ENCODE measurements at places on chromosomes 16 and 17. TPM values are rescaled to one million over a fixed set of nuclear protein-coding genes. Genes with fewer than 3 reads are reported as not detected.

DNA sequence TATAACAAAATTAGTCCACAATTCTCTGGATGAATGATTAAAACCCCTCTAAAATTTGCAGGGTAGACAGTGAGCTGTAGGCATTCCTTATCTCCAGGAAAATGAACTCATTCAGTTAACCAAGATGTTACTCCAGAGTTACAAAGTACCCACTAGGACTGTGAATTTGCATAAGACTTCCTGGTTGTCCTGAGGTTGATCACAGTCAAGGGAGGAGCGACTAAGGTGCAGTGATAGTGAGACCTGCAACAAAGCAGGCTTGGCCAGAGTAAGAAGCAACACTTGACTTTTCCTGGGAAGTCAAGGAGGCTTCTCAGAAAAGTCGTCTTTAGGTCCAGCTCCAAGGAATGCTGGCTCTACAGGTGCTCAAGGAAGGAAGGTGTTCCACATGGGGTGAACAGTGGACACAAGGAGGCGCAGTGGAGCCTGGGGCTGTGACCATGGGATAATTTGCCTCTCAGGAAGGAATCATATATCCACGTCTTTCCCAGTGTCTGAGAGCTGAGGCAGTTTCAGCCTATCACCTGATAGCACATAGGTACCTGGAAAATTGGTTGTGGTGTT is 821.1 kb upstream of the EEF2KMT start:
- H3K27ac ChIP-seq = no peak overlapping the region
- no peaks in the 10 kb centered on the region for H3K4me1 ChIP-seq
- H3K36me3 ChIP-seq = no peaks in the 10 kb centered on the region
- no peak for DNase-seq
- no peaks in the 10 kb centered on the region for H3K27me3 ChIP-seq

GRCh38 chr16:50462793-50463507 is 85.2 kb upstream of the NKD1 start:
- no peaks in the 10 kb centered on the region for H3K4me1 ChIP-seq
- no peak for DNase-seq

- H3K4me1 ChIP-seq = no peaks in the 10 kb centered on the region
- no peak overlapping the region for H3K4me3 ChIP-seq
- H3K27me3 ChIP-seq = no peaks in the 10 kb centered on the region
- peaks cover 61% of the 10 kb centered on the region for H3K36me3 ChIP-seq
- no peak for DNase-seq
Observed at GRCh38 chr16:27359051-27359450, 42.9 kb upstream of the IL21R start.

DNA sequence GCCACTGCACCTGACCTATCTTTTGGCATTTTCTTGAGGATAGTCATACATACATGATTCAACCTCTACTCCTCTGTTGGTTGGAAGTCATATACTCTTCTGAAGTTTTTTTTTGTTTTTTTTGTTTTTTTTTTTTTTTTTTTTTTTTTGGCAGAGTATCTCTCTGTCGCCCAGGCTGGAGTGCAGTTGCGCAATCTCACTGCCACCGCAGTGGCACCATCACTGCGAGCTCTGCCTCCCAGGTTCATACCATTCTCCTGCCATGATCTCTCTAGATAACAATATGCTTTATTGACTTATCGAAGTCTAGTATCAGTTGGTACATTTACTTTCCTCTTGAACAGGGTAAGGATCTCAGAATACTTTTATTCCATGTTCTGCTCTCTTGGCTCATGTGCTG is 224.2 kb upstream of the WSCD1 start:
- H3K27ac ChIP-seq = no peak overlapping the region
- no peaks in the 10 kb centered on the region for H3K4me1 ChIP-seq
- no peaks in the 10 kb centered on the region for H3K27me3 ChIP-seq
- DNase-seq = no peak
- no peaks in the 10 kb centered on the region for H3K36me3 ChIP-seq
- no peak overlapping the region for H3K4me3 ChIP-seq

- H3K4me1 ChIP-seq = no peaks in the 10 kb centered on the region
- H3K4me3 ChIP-seq = no peak overlapping the region
- H3K36me3 ChIP-seq = no peaks in the 10 kb centered on the region
- H3K27me3 ChIP-seq = peaks cover 6% of the 10 kb centered on the region
- DNase-seq = no peak
Observed at GRCh38 chr17:65254166-65254565, 117.0 kb downstream of the RGS9 start.

IGSF6 gene
- 3.9 TPM for total RNA-seq

OR1D5 gene
- total RNA-seq = not detected

NACA2 gene
- not detected for total RNA-seq
